ENCODE measurements at places on chromosomes 6 and 20.

DNA sequence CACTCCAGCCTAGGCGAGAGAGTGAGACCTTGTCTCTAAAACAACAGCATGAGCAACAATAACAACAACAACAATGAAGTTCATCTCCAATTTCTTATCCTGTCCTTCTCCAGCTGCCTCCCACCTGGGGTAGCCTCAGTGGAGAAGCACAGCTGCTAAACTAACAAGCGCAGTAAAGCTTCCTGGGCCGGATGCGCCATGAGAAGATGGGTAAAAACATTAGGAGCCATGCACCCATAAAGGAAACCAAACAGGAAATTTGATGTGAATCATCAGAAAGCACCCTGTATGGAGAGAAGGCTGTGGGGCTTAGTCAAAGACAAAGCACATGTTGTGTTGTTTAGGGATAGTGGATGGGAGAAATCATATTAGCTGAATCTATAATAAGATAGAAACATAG, 61.1 kb upstream of the CCN6 start:
- DNase-seq, result no peak

DNA sequence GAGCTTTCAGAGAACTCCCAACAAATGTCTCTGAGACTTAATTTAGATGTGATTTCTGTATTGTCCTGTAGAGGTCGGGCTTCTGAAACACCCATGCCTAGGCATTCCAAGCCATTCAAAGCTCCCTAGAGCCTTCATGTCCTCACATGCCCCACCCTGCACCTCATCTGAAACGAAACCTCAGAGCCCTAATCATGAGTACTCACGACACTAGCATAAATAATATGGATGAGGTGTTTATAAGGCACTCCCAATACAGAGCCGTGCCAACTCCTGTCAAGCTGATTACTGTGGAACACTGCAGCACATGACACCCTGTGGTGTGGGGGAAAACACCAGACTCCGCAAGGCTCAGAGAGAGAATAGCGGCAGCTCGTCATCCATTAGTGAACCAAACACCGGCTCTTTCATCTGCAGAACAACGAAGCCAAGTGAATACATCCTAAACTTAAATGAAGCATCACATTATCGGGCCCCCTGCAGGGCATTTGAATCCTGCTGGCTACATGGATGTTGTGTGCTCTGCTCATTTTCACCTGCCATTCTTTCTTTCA, 83.8 kb downstream of the FNDC1 start:
- peak; percentile 9 for DNase-seq

DNA sequence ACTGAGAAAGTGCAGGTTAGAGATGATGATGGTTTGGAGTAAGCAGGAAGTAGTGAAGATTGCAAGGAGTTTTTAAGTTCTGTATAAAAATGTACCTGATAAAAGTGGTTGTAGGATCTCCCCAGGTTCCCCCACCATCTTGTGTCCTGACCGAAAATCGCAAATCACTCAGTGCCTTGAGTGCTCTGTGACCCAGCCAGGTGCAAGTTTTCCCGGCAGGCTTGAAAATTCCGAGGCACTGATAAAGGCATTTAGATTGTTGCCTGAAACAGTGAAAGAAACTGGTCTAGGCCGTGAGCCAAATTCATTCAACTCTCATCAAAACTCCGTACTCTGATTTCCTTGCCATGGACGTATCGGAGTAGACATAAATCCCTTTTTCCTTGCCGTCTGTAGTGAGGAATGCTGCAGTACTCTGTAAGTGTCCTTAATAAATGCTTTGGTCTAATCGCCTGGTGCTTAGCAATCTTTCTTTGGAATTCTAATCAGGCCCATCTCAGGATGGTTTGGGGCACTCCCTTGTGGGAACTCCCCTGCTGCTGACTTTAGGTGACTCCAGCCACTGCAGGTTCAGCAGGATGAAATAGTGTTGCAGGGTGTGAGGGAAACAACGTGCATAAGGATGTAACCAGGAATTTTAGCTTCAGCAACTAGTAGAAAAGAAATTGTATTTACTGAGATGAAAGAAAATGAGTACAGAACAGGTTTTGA, 1199.8 kb upstream of the MAP3K7 start:
- DNase-seq, result no peak

DNA sequence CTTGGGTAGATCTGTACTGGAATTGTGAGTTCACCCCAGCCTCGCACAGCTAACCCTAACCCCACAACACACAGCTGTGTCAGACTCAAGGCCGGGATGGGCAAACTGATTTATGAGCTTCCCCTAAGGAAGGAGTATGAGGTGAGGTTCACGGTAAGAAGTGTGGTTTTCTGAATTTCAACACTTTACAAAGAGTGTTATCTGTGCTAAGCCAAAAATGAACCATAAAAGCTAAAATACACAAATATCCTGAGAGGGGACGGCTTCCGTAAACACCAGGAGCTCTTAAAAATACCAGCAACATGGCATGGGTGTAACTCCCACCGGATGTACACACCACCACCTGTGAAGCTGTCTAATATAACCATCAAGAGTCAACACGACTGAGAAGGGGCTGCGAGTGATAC, 101.2 kb downstream of the ATP9A start:
- no peak for DNase-seq

DNA sequence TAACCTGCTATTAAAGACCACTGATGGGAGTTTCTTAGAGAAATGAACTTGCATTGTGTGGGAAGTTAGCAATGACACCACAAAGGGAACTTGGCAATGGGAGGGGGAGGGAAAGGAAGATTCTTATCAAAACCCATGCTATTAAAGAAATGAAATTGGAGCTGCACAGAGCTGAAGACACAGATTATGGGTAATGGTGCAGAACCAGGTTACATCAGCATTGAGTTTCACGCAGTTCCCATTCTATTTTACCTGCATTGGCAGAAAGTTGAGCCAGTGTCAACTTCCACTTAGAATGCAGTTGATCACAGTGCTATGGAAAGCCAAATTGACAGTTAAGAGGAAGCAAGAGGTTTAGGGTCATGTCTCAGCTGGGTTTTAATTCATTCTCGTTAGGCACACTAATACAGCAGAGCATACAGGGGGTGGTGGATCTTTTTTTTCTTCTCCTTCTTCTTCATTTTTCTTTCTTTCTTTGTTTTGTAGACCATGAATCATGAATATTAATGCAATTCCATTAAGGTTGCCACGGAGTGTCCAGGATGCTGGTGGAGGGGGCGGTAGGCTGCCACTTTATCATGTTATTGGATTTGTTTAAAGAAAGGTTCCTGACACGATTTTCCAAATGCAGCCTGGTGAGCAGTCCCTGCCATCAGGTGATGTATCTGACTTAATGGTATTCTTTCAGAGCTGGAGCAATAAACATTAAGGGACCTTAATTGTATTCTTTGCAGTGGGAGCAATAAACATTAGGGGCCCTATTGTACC, 1092.0 kb upstream of the MAP3K7 start:
- peak; percentile 22 for DNase-seq

Measured in NCI-H526 treated with DMSO at 0.1 percent for 48 hours (cell line).